ENCODE measurements at places on chromosomes 5 and 9. TPM values are rescaled to one million over a fixed set of nuclear protein-coding genes. Genes with fewer than 3 reads are reported as not detected.

Gene SH3PXD2B
- polyA plus RNA-seq: 29.0 TPM

Gene STPG3
- polyA plus RNA-seq: 0.15 TPM

- no peak for DNase-seq
Measured at GRCh38 chr5:170486371-170486770, 17.4 kb upstream of the KCNIP1 start.

DNA sequence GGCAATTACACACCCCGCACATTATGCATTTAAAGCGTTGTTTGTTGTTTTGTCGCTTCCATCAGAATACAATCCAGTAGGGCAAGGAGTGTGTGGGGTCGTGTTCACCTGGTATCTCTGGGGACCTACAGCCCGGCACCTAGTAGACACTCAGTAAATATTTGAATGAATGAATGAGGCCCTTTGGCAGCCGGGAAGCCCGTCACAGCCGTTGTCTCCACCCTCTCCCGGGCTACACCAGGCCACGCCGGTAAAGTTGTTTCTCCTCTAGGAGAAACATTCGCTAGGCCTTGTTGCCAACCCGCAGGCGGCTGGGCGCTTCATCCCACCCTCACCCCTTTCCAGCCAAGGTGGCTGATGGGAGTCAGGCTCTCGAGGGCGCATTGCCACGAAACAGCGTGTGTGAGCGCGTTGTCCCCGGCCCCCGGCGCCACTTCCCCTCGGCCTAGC is 876 bp upstream of the JAK2 start:
- no peak for DNase-seq

DNA sequence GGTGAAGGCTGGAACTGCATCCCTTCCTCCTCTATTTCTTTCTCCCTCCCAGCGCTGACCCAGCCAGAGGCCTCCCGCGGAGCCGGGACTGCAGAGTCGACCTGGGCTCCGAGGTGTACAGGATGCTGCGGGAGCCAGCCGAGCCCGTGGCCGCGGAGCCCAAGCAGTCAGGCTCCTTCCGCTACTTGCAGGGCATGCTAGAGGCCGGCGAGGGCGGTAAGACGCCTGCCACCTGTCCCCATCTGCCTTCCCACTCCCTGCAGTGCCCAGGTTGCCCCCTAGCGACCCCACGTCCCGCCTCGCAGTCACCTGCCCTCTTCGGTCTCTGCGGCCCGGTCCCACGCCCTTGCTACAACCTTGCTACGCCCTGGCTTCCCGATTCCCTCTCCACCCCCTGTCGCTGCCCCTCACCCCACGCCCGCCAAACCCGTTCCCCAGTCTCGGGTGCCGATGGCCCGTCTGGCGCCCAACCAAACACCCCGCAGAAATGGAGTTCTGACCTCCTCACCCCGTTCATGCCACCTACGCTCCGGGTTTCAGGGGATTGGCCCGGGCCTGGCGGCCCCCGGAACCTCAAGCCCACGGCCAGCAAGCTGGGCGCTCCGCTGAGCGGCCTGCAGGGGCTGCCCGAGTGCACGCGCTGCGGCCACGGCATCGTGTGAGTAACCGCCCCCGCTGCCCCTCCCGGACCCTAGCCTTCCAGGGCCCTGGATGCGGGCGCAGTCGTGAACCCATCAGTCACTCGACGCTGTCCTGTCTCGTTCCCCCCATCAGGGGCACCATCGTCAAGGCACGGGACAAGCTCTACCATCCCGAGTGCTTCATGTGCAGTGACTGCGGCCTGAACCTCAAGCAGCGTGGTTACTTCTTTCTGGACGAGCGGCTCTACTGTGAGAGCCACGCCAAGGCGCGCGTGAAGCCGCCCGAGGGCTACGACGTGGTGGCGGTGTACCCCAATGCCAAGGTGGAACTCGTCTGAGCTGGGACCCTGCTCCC is 14.1 kb downstream of the PDLIM4 start:
- DNase-seq: no peak

Gene DMRT2
- 34.5 TPM for polyA plus RNA-seq

Gene OLFM1
- polyA plus RNA-seq: 3.6 TPM

Gene FOXD4L6
- polyA plus RNA-seq: not detected

DNA sequence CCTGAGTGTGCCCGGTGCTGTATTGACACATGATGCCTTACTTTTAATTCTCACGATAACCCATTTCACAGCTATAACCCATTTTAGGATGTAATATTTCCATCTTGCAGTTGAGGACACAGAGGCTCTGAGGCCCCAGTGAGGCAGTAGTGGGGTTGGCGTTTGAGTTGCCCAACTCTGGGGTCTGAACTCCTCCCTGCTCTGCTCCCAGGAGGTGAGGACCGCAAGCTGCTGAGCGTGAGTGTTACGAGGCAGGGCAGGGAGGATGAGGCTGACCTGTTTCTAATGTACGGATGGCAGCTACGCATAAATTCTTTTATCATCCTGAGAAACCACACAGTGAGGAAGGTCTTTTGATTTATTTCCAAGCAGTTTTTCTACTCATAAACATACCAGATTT is 11.4 kb downstream of the LRRC8A start:
- no peak for DNase-seq

DNA sequence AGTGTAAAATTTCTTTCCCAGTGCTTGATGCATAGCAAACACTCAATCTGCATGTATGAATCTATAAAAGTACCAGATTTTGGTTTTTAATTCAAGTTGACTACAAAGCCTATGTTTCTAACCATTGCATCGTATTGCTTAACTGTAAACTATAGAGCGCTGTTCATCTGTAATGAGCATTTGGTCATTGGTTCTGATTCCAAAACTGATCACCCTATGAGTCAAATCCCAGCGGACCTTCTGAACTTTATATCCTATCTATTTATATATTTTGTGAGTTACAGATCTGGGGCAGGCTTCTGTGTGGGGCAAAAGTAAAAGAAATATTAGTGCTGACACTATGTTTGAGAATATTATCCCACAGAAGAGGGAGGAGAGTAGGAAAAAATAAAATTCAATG is 305.7 kb upstream of the TNC start:
- no peak for DNase-seq

Measured in muscle of leg (tissue), 16 donors.